ENCODE measurements at places on chromosomes 4 and X.

DNA sequence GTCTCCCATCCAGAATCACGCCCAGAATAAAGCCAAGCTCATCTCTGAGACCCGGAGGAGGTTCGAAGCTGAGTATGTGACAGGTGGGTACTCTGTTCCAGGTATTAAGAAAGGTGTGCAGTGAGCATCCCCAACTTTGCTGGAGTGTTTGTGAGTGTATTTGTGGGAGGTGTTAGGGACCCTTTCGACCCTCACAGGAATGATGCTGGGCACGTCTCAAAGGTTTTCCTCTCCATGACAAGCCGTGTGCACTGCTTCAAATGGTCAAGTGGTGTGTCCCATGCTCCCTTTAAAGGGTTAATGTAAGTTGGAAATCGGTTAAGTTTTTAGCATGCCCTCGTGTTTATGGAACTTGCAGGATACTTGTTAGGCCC lies 442 bp downstream of the MOSPD2 start:
- DNase-seq, result no peak

GRCh38 chrX:95628796-95629195 lies 1055.8 kb upstream of the DIAPH2 start:
- DNase-seq, result no peak

GRCh38 chr4:122948671-122949070 lies 26.3 kb upstream of the NUDT6 start:
- no peak for DNase-seq

DNA sequence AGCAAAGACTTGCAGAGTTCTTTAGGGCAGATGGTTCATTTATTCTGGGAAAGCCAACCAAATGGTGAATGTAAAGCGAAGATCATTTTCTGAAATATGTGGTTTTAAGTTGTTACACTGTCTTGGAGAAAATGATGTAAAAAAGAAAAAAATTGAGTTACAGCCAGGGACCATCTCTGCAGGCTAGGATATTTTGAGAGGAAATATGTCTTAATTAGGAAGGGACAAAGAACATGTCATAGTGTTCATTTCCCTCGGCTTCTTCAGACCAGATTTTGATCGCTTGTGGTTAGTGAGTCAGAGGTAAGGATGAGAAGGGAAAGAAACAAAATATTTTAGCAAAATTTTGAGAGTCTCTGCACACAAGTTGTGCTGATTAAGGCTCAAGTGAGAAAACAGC lies 59.0 kb upstream of the C1QTNF7 start:
- DNase-seq, result no peak

DNA sequence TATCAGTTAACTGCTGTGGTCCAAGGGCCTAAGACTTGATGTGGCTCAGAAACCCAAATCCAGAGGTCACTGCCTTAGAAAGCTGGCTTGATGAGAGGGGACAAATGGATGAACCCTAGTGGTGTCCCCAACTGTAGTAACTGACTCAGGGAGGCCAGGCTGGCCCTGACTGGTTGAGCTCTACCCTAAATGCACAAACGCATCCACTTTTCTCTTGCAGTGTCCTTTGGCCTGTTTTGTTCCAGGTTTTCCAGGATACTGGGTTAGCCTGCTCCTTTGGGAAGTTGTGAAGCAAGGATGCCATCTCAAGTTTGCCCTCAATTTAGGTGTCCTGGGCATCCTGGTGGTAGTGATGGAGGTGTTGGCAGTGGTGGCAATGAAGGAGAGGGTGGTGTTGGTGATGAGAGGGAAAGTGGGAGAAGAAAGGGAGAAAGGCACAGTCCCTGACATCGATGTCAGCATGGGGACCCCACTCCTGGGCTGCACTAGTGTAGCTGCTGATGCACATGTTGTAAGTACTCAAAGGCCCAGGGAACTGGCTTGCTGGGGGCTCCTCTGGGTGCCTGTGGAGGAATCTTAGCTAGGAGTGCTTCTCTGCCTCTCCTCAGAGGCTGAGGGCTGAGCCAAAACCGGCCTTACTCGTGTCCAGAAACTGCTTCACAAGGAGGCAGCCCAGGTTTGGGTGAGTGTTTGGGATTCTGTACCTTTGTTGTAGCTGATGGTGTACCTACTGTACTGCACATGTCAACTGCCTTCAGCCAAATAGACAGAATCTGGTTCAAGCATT lies 2.9 kb upstream of the HAND2 start:
- no peak for DNase-seq

DNA sequence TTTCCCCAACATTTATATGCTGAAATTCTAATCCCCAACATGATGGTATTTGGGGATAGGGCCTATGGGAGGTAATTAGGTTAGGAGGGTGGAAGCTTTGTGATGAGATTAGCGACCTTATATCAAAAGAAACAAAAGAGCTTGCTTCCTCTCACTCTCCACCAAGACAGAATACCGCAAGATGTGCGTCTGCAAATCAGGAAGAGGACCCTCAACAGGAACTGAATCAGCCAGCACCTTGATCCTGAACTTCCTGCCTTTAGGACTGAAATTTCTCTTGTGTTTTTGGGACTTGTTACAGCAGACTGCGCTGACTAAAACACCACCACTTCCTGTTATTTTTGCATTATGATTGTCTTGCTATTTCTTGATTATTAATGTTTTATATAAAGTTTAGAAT lies 1889.4 kb downstream of the C4orf33 start:
- DNase-seq, result no peak

GRCh38 chr4:94947681-94948108 lies 189.9 kb downstream of the BMPR1B start:
- DNase-seq, result no peak

DNA sequence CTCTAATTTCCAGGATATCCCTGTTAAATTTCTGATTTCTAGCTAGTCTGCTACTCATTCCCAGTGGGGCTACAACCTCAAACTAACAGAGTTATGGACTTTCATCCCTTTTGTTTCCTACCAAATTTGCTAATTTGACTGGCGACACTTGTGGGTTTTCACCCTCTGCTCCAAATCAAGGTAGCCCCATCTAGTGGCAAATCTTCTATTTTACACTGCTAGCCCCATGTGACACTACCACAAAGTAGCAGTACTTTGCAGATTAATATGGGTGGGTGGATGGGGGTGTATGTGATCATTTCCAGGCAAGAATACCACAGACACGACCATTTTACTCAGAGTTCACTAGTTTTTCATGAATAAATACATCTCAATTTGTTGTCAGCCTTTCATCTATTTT lies 150.3 kb downstream of the MSL3 start:
- no peak for DNase-seq

DNA sequence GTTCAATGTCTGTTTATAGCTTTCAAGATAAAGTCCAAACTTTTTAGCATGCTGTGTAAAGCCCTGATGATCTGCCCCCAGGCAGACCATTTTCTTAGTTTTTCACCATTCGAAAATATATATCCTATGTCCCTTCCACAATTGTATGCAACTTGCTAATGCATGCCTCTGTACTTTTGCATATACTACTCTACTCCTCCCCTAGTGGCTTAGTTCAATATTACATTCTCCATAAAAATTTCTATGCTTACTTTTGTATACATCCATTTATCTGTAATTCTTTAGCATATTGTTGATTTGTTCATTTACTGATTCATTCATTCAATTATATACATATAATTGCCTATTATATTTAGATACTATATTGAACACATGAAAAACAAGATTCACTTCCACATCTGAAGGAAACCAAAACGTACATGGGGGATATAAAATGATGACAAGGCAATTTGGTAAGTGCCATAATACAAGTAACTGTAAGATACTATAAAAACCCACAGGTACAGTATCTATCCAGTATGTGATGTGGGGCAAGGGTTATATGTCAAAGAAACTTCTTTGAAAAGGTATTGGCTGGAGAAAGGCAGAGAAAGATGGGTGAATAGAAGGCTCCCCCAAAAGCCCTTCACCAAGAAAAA lies 902.5 kb downstream of the FAM133A start:
- DNase-seq, result no peak

GRCh38 chr4:104457308-104457981 lies 37.2 kb downstream of the CXXC4 start:
- DNase-seq, result no peak

DNA sequence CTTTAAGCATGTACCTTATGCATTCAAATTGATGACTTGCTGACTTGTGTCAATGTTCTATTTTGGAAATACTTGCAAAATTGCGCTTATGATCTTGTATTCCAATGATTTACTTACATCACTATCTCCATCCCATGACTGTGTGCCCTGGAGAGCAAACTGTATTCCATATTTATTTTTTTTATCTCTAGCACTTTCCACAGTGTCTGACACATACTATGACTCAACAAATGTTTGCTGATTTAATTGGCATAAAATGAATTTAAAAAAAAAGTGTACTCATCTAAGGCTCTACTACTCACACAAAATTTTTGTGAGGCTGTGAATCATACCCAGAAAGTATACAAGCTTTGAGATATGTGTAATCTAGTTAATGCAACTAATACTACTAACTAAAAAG lies 1066.8 kb upstream of the ADGRL3 start:
- no peak for DNase-seq

GRCh38 chr4:38136604-38137003 lies 176.4 kb downstream of the PTTG2 start:
- DNase-seq, result no peak

DNA sequence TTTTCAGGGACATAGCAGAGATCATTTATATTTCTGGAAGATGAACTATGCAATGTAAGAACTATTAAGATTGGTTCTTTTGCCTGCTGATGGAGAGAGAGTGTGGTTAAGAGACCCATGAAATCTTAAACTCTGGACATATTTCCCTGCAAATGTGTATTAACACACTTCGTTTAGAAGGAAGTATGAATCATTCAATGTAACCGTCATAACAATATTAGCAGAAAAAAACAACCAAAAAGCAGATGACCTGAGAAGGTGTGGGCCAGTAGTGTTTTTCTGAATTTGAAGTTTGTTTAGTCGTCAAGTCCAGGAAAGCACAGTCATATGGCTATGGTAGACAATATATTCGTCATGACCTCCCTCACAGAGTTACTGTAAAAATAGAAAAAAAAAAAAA lies 2.5 kb upstream of the TMPRSS11D start:
- no peak for DNase-seq

- no peak for DNase-seq
Observed at GRCh38 chr4:15420642-15421041, 7.2 kb upstream of the C1QTNF7 start.

- no peak for DNase-seq
Observed at GRCh38 chr4:173498771-173499170, 31.3 kb downstream of the HAND2 start.

DNA sequence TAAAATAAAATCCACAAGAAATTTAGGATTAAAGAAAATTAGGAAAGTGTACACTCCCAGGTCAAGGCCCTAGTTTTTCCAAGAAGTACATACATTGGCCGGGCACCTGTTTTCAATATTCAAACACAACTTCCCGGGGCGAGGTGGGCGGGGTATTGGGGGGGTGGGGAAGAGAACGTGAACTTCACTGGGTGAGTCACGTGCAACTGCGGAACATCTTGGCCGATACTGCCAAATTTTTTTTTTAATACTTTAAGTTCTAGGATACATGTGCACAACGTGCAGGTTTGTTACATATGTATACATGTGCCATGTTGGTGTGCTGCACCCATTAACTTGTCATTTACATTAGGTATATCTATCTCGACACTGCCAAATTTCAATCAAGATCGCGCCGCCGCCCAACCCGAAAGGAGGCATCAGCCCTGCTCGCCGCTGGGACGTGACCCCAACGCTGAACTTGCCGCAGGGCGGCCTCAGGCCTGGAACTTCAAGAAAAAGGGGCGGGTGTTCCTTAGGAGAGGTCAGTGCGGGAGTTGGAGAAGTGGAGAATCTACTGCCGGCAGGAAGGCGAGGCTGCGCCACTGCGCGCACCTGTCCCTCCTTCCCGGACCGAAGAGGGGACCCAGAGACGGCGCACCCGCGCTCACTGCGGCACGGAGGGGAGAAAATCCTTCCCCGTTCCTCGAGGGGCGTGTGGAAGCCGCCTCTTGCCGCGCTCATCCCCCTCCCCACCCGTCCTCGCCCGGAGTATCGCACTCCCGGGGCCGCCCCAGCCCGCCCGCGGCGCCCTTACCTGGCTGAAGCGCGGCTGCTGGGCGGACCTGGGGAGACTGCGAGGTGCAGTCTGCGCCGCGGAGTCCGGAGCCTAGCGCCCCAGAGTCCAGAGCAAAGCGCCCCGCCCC lies at the start of gene TEC:
TSS of gene TEC (minus strand) at position 883 of the 905 bp plus-strand sequence. CDS start 41,224 bp downstream, outside the sequence.
- no peak for DNase-seq

GRCh38 chr4:10101671-10102473 lies 14.7 kb downstream of the WDR1 start:
- DNase-seq, result no peak

GRCh38 chrX:121579016-121579760 lies 531.8 kb downstream of the GLUD2 start:
- no peak for DNase-seq

- no peak for DNase-seq
Observed at GRCh38 chrX:29788991-29789699, 426.2 kb upstream of the MAGEB2 start.

- DNase-seq, result no peak
Observed at GRCh38 chr4:95118497-95118896, 360.7 kb downstream of the BMPR1B start.

GRCh38 chr4:101667348-101667747 lies 123.2 kb upstream of the BANK1 start:
- no peak for DNase-seq

DNA sequence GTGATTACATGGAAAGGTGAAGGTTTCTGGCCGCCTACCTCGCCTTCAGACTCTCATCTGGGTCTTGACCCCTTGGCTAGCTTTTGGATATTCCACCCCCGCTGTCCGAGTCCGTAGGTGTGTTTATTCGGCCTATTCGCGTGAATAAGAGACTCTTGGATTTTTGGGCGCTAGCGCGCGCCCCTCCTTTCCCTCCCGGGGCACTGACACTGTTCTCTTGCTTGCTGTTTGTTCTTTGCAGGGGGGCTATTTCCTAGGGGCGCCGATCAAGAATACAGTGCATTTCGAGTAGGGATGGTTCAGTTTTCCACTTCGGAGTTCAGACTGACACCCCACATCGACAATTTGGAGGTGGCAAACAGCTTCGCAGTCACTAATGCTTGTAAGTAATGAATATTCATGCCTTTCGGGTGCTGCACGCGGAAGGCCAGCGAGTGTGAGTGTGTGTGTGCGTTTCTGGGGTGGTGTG lies 932 bp downstream of the GRIA2 start:
- no peak for DNase-seq

GRCh38 chr4:145716661-145717200 lies 36.8 kb downstream of the C4orf51 start:
- no peak for DNase-seq

DNA sequence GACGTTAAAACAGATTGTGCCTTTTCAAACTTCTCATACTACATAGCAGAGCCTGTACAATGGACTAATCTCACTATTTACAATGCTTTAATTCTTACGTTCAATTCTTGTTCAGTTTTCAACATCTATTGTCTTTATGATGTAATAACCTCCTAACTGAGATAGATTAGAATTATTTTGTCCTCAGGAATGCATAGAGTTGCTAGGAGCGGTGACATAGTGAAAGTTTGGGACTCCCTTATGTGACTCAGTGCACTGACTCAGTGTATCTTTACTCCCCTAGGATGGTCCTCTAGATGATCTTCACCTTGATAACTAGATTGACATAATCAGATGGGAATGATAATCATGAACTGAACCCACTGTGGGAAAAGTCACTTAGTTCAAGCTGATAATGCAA lies 151.5 kb downstream of the VEGFC start:
- DNase-seq, result no peak

All from T-helper 22 cell (primary cell).